ENCODE measurements at places on chromosomes 12 and 14. TPM values are rescaled to one million over a fixed set of nuclear protein-coding genes. Genes with fewer than 3 reads are reported as not detected.
A peak's percentile ranks its signal among the peaks of the same experiment; 100 is the strongest.

DNA sequence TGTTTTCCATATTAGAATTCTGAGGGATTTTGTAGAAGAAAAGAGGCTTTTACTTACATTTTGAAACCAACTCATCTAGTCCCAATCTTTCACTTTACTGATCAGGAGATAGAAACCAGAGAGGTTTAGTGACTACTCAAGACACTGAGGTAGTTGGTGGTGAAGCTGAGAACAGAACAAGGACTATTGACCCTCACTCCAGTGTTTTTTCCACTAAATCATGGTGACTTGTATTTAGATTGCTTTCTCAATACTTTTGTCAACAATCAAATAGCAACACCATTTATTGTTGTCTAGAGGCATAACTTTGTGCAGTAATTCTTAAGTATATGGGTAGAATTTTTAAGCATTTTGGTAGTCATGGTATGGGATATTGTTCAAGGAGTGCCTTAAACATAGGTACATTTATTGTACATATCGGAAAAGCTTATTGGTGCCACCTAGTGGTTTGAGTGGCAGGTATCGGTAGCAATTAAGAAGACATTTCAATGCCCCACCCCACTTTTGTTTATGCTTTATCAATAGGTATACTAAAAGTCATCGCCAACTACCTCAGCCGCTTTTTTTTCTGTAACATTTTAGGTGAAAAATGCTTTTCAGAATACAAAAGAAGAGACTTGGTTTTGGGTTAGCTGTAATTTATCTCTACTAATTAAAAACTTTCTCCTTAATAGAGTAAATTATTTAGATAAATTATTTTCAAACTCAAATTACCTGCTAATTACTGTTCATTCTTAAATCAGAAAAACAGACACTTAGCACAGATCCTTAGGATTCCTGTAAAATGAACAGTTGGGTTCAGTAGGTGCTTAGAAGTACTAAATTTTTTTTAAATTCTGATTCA, 47.3 kb upstream of the PAWR start:
- H3K27me3 ChIP-seq = peaks cover 23% of the 10 kb centered on the region
- DNase-seq = peak; percentile 2
- no peak overlapping the region for H3K27ac ChIP-seq
- H3K4me1 ChIP-seq = no peaks in the 10 kb centered on the region
- H3K4me3 ChIP-seq = no peak overlapping the region
- H3K36me3 ChIP-seq = no peaks in the 10 kb centered on the region

DNA sequence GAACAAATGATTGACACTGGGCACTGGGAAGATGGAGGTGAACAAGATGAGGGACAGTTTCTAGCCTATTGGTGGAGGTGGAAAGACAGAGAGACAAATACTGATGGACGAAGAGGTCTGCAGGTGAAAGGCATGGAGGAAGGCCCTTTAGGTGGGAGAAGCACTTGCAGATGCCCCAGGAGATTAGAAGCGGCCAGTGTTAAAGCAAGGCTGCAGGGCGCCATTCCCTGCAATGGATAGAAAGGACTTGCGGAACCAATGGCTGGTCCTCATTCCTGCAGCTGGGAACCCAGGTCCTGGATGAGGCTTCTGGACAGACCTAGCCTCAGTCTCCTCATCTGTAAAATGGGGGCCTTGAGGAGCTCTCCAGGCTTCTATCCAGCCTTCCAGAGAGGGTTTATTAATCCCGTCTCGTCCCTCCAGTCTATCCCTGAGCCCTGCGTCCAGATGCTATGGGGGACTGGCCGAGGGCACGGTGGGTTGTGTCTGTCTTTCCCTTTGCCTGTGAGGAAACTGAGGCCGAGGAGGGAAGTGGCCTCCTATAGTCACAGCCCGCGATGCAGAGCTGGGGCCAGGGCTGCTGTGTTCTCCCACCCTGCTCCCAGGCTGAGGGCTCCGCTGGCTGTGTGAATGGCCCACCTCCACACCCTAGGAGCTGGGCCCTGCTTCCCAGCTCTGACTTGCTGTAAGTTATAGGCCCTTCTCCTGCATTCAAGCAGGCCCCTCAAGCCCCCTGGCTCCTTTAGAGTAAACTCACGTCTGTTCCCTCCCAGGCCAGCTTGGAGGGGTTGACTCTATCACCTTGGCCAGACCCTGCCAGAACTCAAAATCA, 33.0 kb downstream of the CYP46A1 start:
- H3K27me3 ChIP-seq = peaks cover 9% of the 10 kb centered on the region
- no peak for DNase-seq
- H3K27ac ChIP-seq = no peak overlapping the region
- no peaks in the 10 kb centered on the region for H3K36me3 ChIP-seq
- no peaks in the 10 kb centered on the region for H3K4me1 ChIP-seq
- no peak overlapping the region for H3K4me3 ChIP-seq

DNA sequence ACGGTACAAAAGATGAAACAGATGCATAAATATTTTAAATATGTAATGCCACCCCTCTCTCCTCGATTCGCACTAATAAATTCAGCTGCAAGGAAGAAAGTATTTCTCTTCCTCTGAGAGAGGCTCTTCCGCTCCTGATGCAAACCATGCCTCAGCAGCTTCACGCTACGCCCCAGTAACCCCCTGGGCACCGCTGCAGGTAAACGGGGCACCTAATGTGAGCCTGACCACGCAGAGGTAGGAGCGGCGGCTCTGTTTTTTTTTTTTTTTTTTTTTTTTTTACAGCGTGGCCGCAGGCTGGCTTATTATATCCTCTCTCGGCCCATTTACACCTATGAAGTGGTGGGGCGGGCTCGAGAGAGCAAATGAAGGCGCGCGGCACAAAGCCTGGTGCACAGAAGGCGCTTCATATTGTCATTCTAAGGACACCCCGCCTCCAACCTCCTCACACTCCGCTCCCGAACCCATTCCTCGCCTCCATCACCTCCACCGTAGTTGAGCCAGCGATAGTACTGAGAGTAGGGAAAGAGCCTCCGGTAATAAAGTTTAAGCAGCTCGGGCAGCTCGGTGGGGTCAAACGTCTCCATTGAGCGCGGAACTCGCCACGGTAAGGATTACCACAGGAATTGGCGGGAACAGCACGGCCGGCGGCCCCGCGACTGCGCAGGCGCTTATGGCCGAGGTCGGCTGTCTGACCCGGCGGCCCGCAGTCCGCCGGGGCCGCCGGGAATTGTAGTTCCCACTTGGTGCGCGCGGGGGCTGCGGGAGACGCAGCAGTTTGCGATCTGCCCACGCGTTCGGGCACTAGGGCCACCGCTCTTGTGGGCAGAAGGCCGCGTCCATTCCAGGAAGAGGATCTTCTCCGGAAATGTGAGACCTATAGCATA, at the start of gene PRIM1:
PRIM1 (minus strand) TSS at position 612 of the 887 bp plus-strand sequence; CDS start at position 587, 25 bp downstream.
- H3K4me3 ChIP-seq = peak within 1 kb of the TSS; percentile 99
- peaks cover 29% of the 10 kb centered on the region for H3K36me3 ChIP-seq
- H3K27me3 ChIP-seq = no peaks in the 10 kb centered on the region

DNA sequence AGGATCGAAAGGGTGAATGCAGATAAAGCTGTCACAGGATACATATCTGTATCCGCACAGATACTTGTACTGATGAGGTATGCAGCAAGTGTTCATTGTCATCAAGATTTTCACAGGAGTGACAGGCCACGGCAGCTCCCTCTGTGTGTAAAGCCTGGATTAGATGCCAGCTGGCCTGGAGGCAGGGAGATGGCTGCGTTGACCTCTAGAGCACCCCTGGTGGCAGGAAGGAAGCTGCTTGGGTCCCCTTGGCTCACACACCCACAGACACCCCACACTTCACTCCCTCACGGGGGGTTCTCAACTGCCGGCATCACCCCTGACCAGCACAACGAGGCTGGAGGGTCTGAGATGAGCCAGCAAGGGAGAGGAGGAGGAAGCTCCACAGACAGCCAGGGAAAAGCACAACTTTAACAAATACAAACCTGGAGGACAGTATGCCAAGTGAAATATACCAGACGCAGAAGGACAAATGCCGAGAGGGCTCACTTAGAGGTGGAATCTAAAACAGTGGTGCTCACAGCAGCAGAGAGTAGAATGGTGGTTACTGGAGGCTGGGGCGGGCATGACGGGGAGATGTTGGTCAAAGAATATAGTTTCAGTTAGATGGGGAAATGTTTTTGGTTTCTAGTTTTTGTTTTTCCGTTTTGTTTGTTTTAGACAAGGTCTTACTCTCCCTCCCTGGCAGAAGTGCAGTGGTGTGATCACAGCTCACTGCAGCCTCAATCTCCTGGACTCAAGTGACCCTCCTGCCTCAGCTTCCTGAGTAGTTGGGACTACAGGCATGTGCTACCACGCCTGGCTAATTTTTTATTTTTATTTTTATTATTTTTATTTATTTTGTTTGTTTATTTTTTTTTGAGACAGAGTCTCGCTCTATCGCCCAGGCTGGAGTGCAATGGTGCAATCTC, 45.7 kb downstream of the TEAD4 start:
- H3K36me3 ChIP-seq = no peaks in the 10 kb centered on the region
- H3K27me3 ChIP-seq = no peaks in the 10 kb centered on the region
- H3K4me3 ChIP-seq = no peak overlapping the region
- H3K4me1 ChIP-seq = no peaks in the 10 kb centered on the region
- no peak for DNase-seq

DNA sequence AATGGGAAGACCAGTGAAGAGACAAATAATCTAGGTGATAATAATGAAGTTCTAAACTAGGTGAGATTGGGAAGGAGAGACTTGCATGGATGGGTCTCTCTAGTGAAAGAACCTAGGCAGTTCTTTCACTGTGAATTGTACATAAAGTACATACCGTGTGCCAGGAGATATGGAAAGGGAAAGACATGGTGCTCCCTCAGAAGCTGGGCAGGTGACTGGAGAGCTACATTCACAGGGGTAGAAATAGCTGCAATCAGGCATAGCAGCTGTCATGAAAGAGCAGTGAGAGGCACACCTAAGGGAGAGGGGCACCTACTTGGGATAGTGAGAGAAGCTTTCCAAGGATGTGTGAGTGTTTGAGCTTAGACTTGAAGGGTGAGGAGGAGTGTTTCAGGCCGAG, 9.3 kb downstream of the STK38L start:
- H3K27ac ChIP-seq = no peak overlapping the region
- DNase-seq = no peak
- H3K4me1 ChIP-seq = peaks cover 21% of the 10 kb centered on the region
- peaks cover 35% of the 10 kb centered on the region for H3K36me3 ChIP-seq
- H3K27me3 ChIP-seq = no peaks in the 10 kb centered on the region

DNA sequence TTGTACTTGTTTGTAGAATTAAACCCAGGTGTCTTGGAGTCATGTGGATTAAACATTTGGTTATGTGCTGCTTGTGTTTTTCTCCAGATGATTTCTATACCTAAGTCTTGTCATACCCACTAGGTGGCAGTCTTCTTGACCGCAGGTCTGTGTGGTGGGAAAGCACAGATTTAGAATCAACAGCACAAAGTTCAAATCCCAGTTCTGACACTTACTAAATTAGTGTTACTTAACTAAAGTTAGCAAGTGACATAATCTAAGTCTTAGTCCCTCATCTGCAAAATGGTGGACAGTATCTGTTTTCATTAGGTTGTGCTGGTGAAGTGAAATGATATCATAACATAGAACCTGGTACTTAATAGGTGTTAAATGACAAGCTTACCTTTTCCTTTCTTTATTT, 151.0 kb upstream of the ARHGAP5 start:
- H3K27me3 ChIP-seq = no peaks in the 10 kb centered on the region
- H3K4me3 ChIP-seq = no peak overlapping the region
- H3K27ac ChIP-seq = no peak overlapping the region
- H3K4me1 ChIP-seq = peaks cover 2% of the 10 kb centered on the region

DNA sequence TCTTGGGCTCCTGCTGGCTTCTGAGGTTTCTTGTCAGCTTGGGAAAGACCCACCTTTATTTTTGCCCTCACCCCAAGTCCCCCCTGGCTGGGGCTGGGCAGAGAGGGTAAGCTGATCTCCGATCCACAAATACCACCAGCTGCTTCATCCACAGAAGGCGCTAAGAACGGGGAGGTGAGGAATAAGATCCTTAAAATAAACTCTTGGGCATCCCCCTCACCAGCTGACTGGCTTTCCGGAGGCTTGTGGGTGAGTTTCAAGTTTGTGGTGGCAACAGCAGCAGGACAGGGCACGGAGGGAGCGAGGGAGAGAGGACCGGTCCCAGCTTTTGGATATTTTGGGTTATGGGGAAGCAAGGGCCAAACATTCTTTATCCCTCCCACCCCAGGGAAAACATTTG, 20.8 kb upstream of the HSPB8 start:
- DNase-seq = no peak
- no peak overlapping the region for H3K4me3 ChIP-seq
- H3K36me3 ChIP-seq = no peaks in the 10 kb centered on the region
- H3K27ac ChIP-seq = no peak overlapping the region

GRCh38 chr12:71303199-71303598, 136.4 kb upstream of the LGR5 start:
- H3K4me1 ChIP-seq = no peaks in the 10 kb centered on the region
- no peak overlapping the region for H3K4me3 ChIP-seq
- no peaks in the 10 kb centered on the region for H3K36me3 ChIP-seq
- no peak for DNase-seq

DNA sequence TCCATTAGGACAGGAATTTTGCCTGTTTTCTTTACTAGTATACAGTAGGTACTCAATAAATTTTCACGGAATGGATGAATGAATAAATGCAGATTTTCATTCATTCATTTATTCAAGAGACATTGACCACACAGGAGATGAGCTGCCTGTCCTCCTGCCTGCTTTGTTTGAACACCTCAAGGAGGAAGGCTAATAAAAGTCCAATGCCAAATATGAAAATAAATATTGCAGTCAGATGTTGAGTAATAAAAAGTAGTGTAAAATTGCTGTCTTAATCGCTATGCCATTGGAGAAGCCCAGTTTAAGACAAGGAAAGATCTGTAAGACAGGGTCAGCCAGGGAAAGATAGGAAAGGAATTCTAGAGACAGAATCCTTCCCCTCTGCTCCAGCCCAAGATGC, 47.4 kb downstream of the DYRK2 start:
- H3K27ac ChIP-seq = no peak overlapping the region
- peaks cover 61% of the 10 kb centered on the region for H3K4me1 ChIP-seq
- peaks cover 10% of the 10 kb centered on the region for H3K36me3 ChIP-seq
- no peak overlapping the region for H3K4me3 ChIP-seq

DNA sequence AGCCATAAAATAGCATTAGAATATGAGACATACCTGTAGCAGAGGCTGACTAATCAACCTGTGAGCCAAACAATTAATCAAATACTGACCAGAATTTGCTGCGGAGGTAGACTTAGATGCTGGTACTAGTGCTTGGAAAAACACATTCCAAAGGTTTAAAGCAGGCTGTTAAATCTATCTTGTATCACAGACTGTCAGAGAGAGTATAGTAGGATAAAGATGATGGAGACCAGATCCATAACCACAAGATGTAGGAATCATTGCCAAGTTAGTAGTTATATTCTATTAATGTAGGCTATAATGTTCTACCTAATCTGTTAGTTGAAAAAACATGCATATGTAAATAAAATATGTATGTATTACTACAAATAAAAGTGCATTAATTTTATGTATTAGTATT, 726.2 kb downstream of the SLC6A15 start:
- no peak overlapping the region for H3K27ac ChIP-seq
- H3K4me1 ChIP-seq = no peaks in the 10 kb centered on the region
- DNase-seq = no peak
- H3K36me3 ChIP-seq = no peaks in the 10 kb centered on the region
- no peak overlapping the region for H3K4me3 ChIP-seq

- no peak overlapping the region for H3K4me3 ChIP-seq
- H3K4me1 ChIP-seq = peaks cover 5% of the 10 kb centered on the region
- H3K27me3 ChIP-seq = no peaks in the 10 kb centered on the region
- DNase-seq = no peak
These were observed 22.3 kb downstream of the PLEKHG3 start for GRCh38 chr14:64726585-64726890.

ANO2 gene
- not detected for total RNA-seq

RNFT2 gene
- 14.8 TPM for total RNA-seq

RNASE7 gene
- not detected for total RNA-seq

DIO2 gene
- total RNA-seq = not detected

KRT78 gene
- not detected for total RNA-seq

DNAH10 gene
- total RNA-seq = 0.22 TPM

ITGB7 gene
- 105 TPM for total RNA-seq

Measured in activated naive CD8-positive, alpha-beta T cell treated with anti-CD3 and anti-CD28 coated beads for 36 hours (primary cell).